ENCODE measurements at places on chromosomes 12 and 14.

- no peak for DNase-seq
These were observed 20.4 kb downstream of the CCDC88C start for GRCh38 chr14:91396959-91397815.

DNA sequence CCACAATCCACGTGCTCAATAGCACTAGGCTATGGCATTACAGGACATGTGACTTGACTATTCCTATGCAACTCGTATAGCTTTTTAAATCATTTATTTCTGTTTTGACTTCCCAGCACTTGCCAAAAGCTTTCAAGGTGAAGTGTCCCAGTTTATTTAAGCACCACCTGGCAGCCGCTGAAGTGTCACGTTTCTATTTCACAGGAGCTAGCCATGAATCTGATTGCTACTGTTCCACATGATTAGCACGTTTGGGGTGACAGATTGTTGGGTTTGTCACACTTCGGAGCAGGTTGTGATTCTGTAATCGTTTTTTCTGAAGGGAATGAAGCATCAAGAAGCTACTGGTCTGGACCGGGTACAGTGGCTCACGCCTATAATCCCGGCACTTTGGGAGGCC lies 39.9 kb upstream of the BICDL1 start:
- DNase-seq = no peak

DNA sequence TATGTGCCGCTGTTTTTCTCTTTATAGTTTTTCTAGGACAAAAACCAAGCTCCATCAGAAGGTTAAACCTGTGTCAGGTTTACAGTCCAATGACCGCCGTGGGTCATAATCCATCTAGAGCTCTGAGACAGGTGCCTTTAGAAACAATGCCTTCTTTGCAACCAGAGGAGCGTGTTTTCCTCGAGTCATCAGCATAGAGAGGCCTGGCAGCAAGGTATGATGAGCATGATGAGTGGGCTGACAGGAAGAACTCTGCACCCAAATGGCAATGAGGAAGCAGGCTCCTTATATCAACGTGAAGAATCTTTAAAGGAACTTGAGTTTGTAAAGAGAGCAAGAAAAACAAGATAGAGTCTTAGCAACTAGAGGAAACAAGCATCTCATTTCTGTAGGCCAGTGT lies 60.5 kb upstream of the NUDT4 start:
- DNase-seq = no peak

DNA sequence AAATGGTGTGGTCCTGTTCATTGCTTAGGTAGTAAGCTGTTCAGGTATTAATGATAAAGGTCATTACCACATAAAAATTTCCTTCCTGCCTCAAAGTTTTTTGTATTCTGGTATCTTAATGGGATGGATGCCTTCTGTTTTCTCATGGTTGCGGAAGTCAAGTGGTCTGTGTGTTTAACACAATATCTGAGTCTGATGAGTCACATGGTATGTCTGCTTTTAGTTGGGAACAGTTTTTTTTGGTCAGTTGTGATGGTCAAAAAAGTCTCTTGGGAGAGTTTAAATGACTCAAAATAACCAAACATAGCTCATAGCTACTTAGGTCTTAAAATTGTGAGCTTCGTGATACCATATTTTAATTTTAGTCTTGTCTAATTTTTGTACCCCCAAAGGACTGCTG lies 40.7 kb downstream of the STK38L start:
- no peak for DNase-seq

DNA sequence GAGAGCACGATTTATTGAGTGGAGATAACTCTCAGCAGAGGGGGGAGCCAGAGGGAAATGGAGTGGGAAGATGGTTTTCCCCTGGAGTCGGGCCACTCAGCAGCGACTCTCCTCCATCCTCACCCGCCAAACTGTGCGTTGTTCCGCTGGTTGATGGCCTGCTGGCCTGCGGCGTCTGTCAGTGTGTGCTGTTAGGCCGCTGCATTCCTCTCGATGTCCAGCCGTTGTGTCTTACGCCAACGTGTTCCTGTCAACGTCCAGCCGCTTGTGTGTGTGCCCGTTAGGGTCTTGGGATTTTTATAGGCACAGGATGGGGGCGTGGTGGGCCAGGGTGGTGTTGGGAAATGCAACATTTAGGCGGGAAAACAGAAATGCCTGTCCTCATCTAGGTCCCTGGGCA lies 69.2 kb downstream of the PTPRQ start:
- DNase-seq = no peak

- DNase-seq = no peak
These were observed 20.6 kb downstream of the BDKRB2 start for GRCh38 chr14:96225213-96225612.

DNA sequence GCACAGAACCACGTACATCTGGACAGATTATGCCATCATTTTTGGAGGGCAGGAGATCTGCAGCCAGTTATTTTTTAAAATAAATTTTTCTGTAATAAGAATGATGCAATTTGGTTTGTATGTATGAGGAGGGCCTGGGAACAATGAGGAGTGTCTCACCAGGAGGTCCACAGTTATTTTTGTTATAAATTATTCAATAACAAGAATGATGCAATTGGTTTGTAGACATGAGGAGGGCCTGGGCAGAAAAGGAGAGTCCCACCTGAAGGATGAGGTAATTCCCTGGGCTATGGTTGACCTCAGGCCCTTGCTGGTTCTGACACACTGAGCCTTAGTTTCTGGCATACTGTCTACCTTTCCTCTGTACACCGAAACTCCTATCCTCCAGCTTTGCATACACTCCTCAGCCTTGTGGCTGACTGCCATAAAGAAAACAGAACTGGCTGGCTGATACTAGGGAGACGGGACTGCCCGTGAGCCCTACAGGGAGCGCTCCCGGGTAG lies 9.0 kb upstream of the DCD start:
- no peak for DNase-seq
